Left lung (tissue), 14 donors: ENCODE measurements at places on chromosomes 5 and 9.

GRCh38 chr9:117247266-117247665 is 167.6 kb downstream of the ASTN2 start:
- no peak overlapping the region for H3K27ac ChIP-seq
- H3K4me3 ChIP-seq = no peak overlapping the region
- no peaks in the 10 kb centered on the region for H3K27me3 ChIP-seq
- no peaks in the 10 kb centered on the region for H3K4me1 ChIP-seq
- H3K36me3 ChIP-seq = no peaks in the 10 kb centered on the region
- no peak for DNase-seq

GRCh38 chr5:165538065-165538464 is 2032.6 kb downstream of the MAT2B start:
- DNase-seq = no peak
- no peaks in the 10 kb centered on the region for H3K27me3 ChIP-seq
- H3K27ac ChIP-seq = no peak overlapping the region
- no peak overlapping the region for H3K4me3 ChIP-seq
- H3K36me3 ChIP-seq = no peaks in the 10 kb centered on the region

DNA sequence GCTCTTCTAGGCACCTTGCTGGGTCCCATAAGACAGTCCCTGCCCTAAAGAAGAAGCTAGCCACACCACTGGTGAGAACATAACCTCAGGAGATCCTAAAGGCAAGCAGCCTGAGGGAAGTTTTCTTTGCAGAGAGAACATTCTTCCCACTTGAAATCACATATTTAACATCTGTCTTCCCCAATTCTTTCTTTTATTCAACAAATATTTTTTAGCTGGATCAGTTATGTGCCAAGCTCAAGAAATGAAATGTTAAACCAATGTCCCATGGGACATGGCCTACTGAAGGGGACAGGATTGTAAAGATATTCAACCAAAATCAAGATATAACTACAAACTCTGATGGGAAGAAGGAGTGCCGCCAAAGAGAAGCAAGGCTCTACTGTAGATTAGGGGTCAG is 36.5 kb downstream of the FOXI1 start:
- no peak for DNase-seq
- H3K27ac ChIP-seq = no peak overlapping the region
- no peaks in the 10 kb centered on the region for H3K4me1 ChIP-seq
- H3K4me3 ChIP-seq = no peak overlapping the region

DNA sequence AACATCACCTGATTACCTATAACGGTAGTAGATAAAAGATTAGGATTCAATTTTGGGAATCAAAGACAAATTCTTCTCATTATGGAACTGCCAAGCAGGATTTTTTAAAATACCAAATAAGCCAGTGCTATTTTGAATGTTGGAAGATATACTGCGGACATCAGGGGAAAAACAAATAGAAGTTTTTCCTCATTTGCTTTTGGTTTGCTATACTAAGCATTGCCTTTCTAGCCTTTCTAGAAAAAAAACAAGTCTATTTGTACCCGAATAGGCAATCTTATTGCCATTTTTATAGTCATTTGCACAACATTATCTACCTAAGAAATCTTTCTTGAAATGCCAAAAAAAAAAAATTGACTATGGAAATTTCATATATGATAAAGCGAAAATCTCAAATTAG is 379.5 kb downstream of the CDH10 start:
- no peak overlapping the region for H3K4me3 ChIP-seq
- H3K27ac ChIP-seq = no peak overlapping the region
- H3K27me3 ChIP-seq = no peaks in the 10 kb centered on the region

- H3K27me3 ChIP-seq = no peaks in the 10 kb centered on the region
- DNase-seq = no peak
- H3K27ac ChIP-seq = no peak overlapping the region
- no peaks in the 10 kb centered on the region for H3K4me1 ChIP-seq
- no peak overlapping the region for H3K4me3 ChIP-seq
- no peaks in the 10 kb centered on the region for H3K36me3 ChIP-seq
Observed at GRCh38 chr5:151288180-151288579, 15.4 kb downstream of the SLC36A3 start.

DNA sequence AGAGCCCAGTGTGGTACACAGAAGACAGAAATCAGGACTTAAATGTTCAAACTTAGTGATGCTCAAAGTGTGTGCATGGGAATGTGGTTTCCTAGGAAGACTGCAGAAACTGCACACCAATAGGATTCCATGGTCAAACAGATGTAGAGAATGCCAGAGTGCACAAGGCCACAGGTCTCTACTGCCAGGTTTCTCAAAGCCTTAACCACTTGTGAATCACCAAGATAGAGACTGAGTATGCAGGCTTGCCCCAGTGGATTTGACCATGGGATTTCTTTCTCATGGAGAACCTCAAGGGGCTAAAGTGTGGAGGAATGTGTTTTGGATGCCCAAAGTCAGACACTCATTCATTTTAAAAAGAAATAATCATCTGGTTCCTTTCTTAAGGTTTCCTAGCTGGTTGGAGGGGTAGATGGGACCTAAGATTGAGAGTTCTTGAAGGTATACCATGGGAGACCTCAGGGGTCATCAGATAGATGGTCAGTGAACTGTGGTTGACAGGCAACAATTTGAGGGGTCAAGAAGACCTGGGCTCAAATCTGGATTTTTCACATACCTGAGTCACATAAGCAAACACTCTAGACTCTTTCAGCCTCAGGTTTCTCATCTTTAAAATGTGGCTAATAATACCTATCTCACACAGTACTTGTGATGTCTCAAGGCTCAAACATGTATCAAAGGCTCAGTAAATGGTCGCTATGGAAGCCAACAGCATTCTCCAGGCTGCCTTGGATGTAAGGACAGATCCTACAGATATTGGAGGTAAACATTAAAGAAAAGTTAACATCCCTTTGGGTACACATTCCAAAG is 81.1 kb downstream of the BOD1 start:
- H3K36me3 ChIP-seq = no peaks in the 10 kb centered on the region
- H3K27ac ChIP-seq = no peak overlapping the region
- H3K4me3 ChIP-seq = no peak overlapping the region
- no peaks in the 10 kb centered on the region for H3K27me3 ChIP-seq
- DNase-seq = no peak

DNA sequence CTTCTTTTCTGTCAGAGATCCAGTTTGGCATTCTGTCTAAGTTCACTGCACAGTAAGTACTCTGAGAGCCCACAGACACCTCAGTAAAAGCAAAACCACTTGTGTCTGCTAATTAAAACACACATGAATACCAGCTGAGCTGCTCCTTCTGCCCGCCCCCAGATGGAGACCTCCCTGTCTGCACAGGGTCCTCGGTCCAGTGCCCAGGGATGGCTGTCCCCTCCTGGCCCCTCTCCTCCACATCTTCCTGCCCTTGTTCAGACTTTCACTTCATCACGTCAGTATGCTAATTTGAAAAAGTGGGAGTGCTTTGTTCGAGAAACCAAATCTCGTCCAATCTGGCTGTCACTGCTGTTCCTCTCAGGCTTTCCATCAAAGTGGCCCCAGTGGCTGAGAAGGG is 43.5 kb downstream of the LIX1 start:
- no peak overlapping the region for H3K27ac ChIP-seq
- H3K4me1 ChIP-seq = no peaks in the 10 kb centered on the region
- no peaks in the 10 kb centered on the region for H3K27me3 ChIP-seq
- no peak overlapping the region for H3K4me3 ChIP-seq

GRCh38 chr5:83375049-83375745 is 96.3 kb upstream of the VCAN start:
- H3K27ac ChIP-seq = peak overlapping the region; percentile 21
- H3K4me1 ChIP-seq = no peaks in the 10 kb centered on the region
- no peak overlapping the region for H3K4me3 ChIP-seq

DNA sequence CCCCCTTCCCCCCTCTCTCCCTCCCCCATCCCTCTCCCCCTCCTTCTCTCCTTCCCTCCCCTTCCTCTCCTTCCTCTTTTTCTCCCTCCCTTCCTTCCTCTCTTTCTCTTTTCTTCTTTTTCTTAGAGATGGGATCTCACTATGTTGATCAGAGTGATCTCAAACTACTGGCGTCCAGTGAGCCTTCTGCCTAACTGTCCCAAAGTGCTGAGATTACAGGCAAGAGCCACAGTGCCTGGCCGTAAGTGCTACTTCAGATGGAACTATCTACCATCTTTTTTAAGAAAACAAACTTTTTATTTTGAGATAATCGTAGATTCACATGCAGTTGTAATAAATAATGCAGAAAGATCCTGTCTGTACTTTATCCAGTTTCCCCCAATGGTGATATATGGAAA is 6.3 kb downstream of the RCL1 start:
- H3K27ac ChIP-seq = no peak overlapping the region
- H3K4me3 ChIP-seq = no peak overlapping the region
- peaks cover 12% of the 10 kb centered on the region for H3K4me1 ChIP-seq
- H3K27me3 ChIP-seq = no peaks in the 10 kb centered on the region

DNA sequence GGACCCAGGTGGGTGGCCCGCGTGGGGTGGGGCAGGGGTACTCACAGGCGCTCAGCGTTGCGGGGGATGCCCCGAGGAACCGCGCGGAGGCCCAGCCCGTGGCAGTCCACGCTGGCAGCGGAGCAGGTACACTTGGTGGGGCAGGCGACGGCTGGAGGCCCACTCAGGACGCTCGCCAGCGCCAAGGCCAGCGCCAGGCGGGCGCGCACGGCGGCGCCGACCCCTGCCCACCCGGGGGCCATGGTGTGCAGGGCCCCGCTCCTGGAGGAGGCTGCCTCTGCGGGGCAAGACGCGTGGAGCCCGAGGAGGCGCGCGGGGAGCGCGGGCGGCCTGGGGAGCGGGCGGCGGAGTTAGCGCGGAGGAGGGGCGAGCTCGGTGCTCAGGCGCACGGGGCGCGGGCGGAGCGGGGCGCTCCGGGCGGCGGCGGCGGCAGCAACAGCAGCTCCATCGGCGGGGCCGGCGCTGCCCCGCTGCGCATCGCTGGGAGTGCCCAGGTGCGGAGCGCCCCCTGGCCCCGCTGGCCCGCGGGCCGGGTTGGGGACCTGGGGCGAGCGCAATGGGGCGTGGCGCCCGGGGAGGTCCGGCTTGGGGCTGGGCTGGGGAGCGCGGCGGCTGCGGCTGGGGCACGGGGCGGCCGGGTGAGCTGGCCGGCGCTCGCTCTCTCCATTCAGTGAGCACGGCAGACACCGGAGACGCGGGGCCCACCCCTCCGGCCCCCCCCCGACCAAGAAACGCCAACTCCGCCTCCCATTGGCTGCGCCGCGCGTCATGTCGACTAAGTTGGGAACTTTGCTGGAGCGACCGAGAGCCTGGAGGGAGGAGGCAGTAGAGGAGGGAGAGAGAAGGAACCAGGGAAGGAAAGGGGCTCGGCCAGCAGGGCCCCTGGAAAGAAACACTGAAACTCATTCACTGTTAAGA is at the start of gene SLIT3:
SLIT3 (minus strand) TSS at position 672 of the 918 bp plus-strand sequence; CDS start at position 242, 430 bp downstream.
- peak within 1 kb of the TSS; percentile 65 for H3K27ac ChIP-seq
- DNase-seq = peak; percentile 70
- H3K4me1 ChIP-seq = peaks cover 4% of the 10 kb centered on the region
- H3K27me3 ChIP-seq = peaks cover 19% of the 10 kb centered on the region

DNA sequence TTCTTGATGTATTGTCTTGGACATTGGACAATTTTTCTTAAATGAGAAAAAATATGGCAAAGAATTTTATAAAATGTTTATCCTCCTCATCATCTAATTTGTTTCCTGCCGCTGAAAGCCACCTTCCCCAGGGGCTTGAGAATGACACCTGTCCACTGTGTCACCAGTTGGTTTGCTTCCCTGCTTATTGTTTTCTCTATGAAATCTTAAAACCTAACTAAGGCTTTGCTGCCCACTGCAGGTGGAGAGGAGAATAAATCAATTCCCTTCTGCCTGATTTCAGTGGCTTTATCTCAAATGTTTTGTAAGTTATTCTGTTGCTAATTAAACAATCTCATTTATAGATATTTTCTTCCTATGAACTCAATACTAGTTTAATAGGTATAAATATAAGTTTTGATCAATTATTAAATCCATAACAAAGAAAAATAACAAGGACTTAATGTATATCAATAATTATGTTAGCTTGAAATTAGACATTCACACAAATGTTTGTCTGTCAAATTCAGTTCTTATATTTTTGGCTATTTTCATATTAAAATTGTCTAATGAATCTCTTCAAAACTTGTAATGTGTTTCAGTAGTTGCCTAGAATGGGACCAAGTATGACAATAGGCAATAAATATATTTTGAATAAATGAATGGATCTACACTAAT is 822.5 kb downstream of the PTPRD start:
- H3K4me1 ChIP-seq = no peaks in the 10 kb centered on the region
- H3K4me3 ChIP-seq = no peak overlapping the region
- H3K36me3 ChIP-seq = no peaks in the 10 kb centered on the region
- no peaks in the 10 kb centered on the region for H3K27me3 ChIP-seq

- H3K27ac ChIP-seq = no peak overlapping the region
- no peaks in the 10 kb centered on the region for H3K4me1 ChIP-seq
- no peaks in the 10 kb centered on the region for H3K36me3 ChIP-seq
- DNase-seq = no peak
- no peak overlapping the region for H3K4me3 ChIP-seq
Observed at GRCh38 chr5:41325074-41325473, 111.7 kb upstream of the C6 start.

DNA sequence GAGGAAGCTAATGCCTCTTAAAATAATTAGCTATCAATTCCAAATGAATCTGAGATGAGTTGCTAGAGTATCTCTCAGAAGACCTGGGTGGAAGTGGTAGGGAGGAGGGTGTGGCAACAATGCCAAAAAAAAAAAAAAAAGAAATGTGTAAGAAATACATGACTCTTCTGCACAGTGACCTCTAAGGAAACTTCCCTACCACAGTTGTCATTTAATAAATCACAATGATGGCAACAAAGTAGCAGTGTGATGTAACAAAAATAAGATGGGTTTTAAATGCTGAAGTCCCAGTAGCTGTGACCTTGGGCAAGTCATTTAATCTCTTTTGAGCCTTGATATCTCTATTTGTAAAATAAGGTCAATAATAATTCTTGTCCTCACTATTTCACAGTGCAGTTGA is 7.2 kb downstream of the FOXD1 start:
- no peak for DNase-seq
- H3K4me1 ChIP-seq = peaks cover 14% of the 10 kb centered on the region
- H3K4me3 ChIP-seq = no peak overlapping the region
- no peak overlapping the region for H3K27ac ChIP-seq
- H3K27me3 ChIP-seq = peaks cover 98% of the 10 kb centered on the region

DNA sequence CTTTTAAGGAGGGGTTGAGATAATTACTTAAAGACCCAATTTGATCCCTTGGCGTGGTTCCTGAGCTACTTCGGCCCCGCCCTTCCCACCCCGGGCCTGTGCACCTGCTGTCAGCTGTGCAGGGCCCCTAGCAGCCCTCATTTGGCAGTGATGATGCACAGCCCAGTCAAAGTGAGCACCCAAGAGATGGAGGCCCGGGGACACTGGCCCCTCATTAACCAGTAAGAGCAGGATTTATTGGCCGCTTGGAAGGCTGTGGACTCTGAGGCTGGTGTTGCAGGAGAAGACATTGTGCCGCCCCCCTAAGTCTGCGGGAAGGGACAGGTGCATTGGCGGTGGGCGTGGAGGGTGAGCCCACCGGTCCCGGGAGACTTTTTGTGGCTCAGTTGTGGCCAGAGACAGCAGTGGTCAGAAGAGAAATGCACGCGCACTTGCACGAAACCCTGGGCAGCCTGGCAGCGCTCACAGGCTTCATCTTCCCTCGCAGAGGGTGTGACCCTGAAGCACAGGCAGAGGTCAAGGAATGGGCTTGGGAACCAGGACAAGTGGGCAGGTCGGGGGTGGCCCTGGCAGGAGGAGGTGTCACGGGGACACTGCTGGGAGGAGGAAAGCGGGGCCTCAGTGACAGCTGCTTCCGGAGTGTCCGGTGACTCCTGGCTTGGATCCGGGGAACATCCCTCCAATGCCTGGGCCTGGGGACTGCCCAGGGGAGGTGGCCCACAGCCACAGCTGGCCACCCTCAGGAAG is 74.0 kb upstream of the RXRA start:
- no peaks in the 10 kb centered on the region for H3K4me1 ChIP-seq
- no peak for DNase-seq
- no peak overlapping the region for H3K4me3 ChIP-seq

GRCh38 chr9:10041726-10042229 is 571.0 kb downstream of the PTPRD start:
- H3K27me3 ChIP-seq = no peaks in the 10 kb centered on the region
- no peaks in the 10 kb centered on the region for H3K4me1 ChIP-seq
- no peaks in the 10 kb centered on the region for H3K36me3 ChIP-seq
- no peak for DNase-seq
- no peak overlapping the region for H3K4me3 ChIP-seq
